NCI-H510A treated with DMSO at 0.1 percent for 48 hours (cell line): ENCODE measurements at places on chromosomes 3 and 15.

GRCh38 chr3:128547368-128547987 is 54.5 kb upstream of the GATA2 start:
- no peak for DNase-seq

DNA sequence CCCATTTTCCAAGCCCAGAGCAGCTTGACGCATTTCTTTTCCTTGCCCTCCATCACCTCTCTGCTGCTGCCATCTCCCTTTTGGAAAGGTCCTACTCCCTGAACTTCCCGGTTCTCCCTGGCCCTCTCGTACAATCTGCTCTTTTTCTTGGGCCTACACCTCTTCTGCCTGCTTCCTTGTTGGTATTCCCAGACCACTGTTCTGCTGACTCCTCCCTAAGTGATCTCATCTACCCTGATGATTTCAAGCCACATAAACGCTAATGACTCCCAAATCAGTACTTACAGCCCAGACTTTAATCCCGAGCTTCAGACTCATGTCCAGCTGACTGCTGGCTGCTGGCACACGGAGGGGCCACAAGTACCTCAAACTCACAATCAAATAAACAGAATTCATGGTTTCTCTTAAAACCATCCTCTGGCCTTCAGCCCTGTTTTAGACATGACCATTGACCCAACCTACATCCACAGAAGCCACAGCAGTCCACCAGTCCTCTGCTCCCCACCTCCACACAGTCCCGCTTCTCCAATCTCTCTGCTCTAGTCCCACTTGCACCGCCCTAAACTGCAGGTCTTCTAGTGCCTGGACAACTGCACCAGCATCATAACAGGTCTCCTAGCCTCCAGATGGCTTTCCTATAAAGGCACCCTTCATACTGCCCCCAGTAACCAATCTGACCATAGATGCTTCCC is 57.6 kb downstream of the AAGAB start:
- DNase-seq, result no peak

DNA sequence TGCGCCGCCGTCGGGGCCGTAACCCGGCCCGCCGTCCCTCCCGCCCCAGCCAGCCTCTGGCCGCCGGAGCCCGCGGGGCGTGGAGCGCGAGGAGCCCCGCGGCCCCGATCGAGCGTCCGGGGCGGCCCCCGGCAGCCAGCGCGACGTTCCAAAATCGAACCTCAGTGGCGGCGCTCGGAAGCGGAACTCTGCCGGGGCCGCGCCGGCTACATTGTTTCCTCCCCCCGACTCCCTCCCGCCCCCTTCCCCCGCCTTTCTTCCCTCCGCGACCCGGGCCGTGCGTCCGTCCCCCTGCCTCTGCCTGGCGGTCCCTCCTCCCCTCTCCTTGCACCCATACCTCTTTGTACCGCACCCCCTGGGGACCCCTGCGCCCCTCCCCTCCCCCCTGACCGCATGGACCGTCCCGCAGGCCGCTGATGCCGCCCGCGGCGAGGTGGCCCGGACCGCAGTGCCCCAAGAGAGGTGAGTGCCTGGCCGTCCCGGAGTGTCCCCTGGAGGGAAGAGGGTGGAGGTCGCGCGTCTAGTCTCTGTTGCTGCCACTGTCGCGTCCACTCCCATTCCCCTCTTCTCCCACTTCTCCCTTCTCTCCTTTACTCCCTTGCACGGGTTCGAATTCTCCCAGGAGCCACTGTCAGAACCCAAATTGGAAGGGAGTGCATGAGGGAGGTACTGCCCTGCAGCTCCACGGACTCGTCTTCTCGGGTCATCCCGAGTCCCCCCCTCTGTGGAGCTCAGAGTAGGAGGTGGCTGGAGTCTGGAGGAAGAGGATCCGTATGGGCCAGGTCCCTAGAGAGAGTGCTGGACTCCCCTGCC is 585 bp downstream of the CSK start:
- DNase-seq, result no peak

DNA sequence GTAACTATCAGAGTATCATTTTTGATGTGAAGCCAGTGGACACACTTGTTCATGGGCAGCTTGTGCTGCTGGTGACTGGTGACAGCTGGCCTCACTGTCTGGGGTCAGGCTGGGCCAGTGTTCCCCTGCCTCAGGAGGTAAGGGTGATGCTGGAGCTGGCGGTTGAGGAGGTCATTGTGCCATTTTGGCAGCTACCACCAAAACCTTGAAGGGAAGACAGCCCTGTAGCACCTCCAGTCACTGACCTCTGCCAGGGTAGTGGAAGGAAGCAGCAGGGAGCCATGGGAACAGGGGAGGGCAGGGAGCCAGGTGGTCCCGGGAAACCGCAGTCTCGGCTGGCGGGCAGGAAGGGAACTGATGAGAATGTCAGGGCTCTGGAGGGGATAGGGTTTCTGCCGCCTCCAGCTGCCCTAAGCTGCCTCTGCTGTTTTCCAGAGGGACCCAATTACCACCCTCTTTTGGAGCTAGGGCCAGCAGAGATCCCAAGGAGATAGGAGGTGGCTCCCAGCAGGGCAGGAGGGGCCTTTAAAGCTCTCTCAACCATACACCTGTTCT is 24.8 kb downstream of the FOXL2NB start:
- no peak for DNase-seq

DNA sequence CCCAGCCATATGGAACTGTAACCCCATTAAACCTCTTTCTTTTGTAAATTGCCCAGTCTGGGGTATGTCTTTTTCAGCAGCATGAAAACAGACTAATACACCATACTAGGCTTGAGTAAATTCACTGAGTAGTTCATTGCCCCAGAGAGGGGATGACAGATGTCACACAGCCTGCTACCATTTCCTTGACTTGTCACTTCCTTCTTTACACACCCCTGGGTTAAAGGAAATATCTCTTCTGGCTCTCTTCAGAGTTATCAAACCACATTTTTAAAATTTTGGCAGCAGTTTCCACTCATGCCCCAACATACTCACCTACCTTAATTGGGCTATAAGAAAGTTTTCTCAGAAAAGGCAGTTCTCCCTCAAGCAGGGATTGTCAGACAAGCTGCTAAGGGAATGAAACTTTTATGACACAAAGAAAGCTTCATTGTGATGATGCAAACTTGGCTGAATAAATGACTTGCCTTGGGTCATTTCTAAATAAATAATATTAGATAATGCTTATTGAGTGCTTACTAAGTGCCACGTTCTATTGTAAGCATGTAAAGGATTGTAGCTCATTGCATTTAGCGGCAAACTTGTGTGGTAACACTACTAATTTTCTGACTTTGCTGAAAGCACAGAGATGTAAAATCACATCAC is 68.0 kb upstream of the RBMS3 start:
- DNase-seq, result no peak

DNA sequence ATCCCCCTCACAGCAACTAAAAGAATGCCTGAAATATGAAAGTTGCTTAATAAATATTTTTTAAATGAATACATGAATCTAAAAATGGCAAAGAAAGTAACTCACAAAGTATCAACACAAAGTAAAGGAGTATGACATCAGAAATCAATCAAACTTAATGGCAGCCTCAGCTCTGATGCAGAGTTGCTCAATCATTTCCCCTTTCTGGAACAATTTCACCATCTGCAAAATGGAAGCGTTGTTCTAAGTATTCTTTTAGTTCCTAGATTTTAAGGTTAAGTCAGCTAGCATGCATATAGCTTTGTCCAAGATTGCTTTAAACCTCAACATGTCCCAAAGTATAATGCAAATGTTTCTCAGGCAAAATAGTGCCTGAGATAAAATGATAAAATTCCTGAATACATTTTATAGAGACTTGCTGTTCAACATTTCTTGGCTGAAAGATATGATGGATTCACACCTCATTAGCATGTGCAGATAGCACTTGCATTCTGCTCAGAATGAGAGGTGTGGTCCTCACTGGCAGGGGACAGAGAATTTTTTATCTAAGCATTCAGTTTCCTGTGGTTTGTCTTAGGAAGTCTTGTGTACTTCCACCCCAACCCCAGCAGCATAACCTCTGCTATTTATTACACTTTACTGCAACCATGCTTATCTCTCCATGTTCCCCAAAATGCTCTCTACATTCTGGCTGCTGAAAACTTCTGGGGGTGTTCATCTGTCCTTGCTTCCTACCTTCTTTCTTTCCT is 429.3 kb downstream of the GRM7 start:
- DNase-seq, result no peak

DNA sequence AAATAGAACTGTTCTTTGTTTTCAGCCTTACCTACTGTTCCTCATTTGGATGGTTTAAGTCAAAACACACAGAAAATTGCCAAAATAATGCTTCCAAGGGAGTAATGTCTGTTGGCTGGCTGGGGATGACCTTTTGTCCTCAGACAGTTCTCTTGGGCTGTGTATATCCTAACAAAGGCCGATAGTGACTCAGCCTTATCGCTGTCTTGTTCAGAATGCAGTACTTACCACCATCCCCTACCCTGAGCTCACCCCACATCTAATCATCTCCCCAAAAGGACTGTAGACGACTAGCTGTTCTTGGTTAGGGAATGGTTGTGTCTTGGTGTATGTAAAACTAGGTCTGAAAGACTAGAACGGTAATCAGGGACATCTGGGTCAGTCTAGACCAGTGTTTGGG is 35.0 kb downstream of the RAB11A start:
- no peak for DNase-seq

- peak; percentile 28 for DNase-seq
Observed at GRCh38 chr15:40097968-40098476, 10.7 kb downstream of the BMF start.

DNA sequence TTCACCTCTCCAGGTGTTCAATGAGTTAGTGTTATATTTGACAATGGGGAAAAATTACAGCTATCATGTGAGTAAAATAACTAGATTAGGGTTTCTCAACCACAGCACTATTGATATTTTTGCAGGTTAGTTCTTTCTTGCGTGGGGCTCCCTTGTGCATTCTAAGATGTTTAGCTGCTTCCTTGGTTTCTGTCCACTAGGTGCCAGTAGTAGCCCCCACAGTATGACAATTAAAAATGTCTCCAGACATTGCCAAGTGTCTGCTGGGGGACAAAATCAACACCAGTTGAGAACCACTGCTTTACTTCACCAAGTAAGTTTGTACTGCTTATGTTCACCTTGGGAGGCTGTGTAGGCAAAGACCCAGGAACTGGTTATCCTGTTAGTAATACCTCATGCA is 618.7 kb downstream of the EDEM1 start:
- no peak for DNase-seq

DNA sequence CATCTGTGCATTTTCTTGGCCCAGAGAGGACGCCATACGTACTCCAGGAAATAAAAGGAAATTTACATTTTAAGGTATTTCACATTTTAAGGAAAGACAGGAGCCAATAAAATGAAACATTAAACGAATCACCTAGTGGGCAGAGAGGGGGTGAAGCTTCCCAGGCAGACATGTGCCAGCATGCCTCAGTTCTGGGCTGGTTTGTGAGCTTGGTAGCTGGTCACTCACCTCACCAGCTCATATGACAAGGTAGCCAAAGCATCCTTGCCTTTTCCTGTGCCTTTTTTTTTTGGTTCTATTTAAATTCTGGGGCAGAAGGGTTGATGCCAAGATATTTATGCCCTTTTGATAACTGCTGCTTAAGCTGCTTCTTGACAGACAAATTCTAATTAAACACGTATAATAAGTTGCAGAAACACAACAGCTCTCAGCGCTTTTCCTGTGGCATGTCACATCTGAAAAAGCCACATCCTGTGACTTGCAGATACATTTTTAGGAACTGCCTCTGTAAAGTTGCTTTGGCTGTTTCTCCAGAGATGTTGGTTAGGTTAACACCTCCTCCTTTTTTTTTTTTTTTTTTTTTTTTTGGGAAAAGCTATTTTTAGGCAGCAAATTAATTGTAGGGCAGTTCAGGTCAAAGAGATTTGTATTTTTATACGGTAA is 218.6 kb downstream of the PDCD6IP start:
- DNase-seq, result no peak

GRCh38 chr15:81268340-81268739 is 55.6 kb downstream of the STARD5 start:
- no peak for DNase-seq

- DNase-seq, result peak; percentile 19
Observed at GRCh38 chr3:62368705-62369475, 4.5 kb downstream of the FEZF2 start.

DNA sequence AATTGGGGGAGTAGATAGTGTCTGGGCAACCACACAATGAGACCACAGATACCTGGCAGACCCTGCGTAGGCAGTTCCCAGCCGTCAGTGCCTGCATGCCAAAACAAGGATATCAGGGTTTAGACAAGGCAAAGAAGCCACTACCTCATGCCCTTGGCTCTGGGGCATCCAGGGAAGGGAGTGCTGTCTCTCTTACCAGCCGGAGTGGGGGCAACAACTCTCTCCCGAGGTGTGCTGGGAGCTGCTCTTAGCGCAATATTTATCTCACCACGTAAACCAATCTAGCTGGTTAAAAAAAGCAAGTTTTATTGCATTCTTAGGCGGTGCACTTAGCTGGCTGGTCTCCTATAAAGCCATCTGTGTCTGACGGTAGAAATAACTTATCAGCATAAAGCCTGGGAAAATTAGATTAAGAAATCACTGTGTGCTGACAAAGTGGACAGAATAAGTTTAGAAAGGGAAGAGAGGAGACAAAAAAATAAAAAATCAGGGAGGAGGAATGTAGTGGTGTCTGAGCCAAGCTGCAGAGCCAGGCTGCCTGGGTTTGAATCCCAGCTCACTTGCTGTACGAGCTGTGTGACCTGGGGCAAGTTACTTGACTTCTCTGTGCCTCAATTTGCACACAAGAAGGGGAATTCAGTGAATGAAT is 273.2 kb downstream of the PDZRN3 start:
- DNase-seq, result no peak

- no peak for DNase-seq
Observed at GRCh38 chr15:59283717-59284391, 77.2 kb downstream of the LDHAL6B start.

- no peak for DNase-seq
Observed at GRCh38 chr3:138682648-138683047, 74.1 kb downstream of the FAIM start.

- DNase-seq, result no peak
Observed at GRCh38 chr15:91126080-91126479, 26.0 kb downstream of the SV2B start.

- no peak for DNase-seq
Observed at GRCh38 chr15:65286069-65286703, 497 bp downstream of the PARP16 start.

GRCh38 chr3:120162400-120162799 is 68.2 kb upstream of the GSK3B start:
- no peak for DNase-seq

- no peak for DNase-seq
Observed at GRCh38 chr15:96336108-96336595, 5.7 kb downstream of the NR2F2 start.

- DNase-seq, result no peak
Observed at GRCh38 chr15:60392601-60392985, 5.2 kb downstream of the ANXA2 start.

- no peak for DNase-seq
Observed at GRCh38 chr3:134201201-134202130, 49.2 kb downstream of the RYK start.

DNA sequence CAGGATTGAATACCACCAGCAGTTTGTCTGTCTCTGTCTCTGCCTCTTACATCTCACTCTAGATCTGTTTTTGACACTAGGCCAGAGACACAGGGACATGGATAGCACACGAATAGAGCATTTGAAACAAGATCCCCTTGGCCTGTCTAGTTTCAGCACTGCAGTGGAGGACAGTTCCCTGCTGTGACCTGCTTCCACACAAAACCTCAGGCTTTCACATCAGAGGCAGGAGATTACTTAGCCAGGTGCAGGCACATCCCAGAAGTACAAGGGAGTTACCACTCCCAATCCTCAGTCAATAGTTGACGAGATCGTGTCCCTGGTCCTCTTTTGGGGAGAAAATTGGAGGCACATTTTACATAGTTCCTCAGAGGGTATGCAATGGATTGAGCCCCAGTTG is 34.0 kb upstream of the CCK start:
- DNase-seq, result no peak
